Suprapubic skin (tissue), 4 donors: ENCODE measurements at places on chromosomes 3 and 15.

- DNase-seq: peak; percentile 51
Measured at GRCh38 chr15:79170256-79170664, 79.7 kb upstream of the RASGRF1 start.

DNA sequence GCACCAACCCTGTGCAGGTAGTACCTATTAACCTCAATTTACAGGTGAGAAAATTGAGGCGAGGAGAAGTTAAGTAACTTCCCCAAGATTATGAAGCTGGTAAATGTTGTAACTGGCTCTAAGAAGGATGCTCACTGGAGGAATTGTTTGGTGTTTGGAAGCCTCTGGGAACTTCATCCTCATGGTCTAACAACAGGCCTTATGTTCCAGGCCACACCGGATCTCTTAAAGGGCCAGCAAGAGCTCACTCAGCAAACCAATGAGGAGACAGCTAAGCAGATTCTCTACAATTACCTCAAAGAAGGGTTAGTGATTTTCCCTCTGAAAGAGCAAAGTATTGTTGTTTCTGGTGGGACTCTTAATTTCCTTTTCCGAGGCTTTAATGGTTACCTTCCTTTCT is 63.9 kb downstream of the CGNL1 start:
- DNase-seq: no peak

DNA sequence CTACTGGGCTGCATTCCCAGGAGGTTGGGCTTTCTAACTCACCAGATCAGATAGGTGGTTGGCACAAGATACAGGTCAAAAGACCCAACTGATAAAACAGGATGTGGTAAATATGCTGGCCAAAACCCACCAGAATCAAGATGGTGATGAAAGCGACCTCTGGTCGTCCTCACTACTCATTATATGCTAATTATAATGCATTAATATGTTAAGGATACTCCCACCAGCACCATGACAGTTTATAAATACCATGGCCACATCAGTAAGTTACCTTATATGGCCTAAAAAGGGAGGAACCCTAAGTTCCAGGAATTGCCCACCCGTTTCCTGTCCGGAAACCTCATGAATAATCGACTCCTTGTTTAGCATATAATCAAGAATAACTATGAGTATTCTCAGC is 31.6 kb downstream of the CFAP44 start:
- DNase-seq: no peak

DNA sequence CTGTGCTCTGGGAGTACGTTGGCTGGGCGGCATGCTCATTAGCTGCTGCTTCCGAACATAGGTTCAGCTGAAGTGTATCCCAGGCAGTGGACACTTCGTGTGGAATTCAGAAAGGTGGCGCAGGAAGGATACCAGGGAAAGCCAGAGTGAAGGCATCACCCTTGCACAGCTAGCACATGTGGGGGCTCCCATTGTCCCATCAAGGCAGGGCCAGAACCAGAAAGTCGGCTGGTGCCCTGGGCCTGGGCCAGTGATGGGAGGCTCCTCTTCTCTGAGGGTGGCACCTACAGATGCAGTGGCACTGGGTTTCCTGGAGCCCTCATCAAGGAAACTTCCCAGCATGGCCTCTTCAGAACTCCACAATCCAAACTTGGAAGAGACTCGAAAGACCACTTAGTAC is 56.6 kb downstream of the PGPEP1L start:
- no peak for DNase-seq

DNA sequence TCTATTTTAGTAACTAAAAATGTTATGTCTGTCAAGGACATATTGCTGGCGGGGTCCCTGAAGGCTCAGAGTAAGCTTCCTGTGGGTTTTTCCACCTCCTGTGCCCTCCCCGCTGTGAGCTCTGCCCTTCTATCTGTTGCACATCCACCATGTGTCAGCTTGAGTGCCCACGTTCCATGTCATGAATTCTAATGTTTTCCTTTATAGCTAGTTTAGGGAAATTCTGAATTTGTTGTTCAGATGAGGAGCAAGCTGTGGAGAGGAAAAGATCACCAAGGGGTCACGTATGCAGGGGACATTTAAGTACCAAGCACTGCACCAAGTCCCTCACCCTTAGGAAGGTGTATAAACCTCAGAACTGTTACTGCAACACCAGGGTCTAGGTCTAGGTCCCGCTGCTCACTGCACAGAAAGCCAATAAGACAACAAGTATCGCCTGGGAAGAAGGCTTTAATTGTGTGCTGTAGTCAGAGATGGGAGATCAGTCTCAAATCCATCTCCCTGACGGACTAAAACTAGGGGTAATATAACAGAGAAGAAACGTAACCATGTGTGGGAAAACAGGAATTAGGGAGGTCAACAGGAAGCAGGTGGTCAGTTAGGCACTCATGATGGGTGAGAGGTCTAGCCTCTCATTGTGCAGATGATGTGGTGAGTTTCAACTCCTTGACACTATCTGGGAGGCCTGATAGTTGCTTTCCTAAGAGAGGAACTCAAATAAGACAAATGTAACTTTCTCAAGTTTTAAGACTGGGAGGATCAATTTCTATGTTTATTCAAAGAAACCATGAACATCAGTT is 9.7 kb downstream of the GP9 start:
- no peak for DNase-seq

- no peak for DNase-seq
Measured at GRCh38 chr3:9078561-9079240, 115.4 kb upstream of the RAD18 start.

GRCh38 chr3:71497367-71497897 is 86.1 kb downstream of the FOXP1 start:
- no peak for DNase-seq

GRCh38 chr3:123046262-123047061 is 18.9 kb upstream of the SEMA5B start:
- no peak for DNase-seq

DNA sequence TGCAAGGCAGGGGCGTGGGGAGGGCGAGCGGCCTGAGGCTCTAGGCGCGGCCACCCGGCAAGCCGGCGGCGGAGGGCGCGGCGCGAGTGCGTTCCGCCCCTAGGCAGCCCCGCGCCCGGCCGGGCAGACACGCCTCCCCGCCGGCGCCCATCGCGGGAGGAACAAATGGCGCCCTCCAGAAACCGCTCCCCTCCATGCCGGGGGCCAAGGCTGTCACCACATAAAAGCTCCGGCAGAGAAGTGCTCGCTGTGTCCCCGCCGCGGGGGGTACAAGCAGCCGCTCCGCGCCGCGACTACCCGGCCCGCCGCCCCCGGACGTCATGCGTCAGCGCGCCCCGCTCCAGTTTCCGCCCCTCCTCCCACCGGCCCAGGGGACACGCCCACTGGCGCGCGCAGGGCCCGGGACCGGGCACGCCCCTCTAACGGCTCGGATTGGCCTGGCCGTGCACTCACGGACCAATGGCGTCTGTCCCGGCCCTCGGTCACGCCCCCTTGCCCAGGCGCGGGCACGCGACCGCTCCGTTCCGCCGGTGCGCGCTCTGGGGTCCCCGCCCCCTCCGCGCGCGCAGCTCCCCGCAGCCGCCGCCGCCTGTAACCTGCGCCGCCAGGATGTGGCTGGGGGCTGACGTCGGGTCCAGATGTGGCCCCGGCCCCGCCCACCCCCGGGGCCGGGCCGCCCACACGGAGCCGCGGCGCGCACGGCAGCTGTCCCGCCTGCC is at the start of gene KLF13:
TSS of gene KLF13 (plus strand) at position 680 of the 719 bp plus-strand sequence. CDS start 378 bp downstream, outside the sequence.
- peak; percentile 99 for DNase-seq

- no peak for DNase-seq
Measured at GRCh38 chr3:172074032-172074431, 34.7 kb downstream of the FNDC3B start.

DNA sequence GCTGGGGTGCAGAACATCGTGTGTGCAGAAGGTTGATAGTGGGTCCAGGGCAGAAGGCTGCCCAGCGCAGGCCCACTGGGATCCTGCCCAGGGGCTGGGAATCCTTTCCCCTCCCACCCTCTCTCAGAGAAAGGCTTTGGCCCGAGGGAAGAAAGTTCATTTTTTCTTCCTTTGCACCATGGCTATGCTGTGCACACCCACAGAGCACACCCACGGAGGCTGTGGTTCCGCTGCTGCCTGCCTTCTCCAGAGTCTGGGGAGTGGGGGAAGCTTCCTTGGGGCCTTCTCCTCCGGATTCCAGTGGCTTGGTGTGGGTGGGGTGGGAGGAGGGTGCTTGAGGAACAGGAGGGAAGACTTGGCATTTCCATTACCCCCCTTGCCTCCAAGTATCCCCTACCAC is 7.0 kb upstream of the PRKCD start:
- no peak for DNase-seq

GRCh38 chr15:48645558-48646330 is at the start of gene FBN1:
Gene FBN1 (minus strand): TSS chr15:48645709. CDS start chr15:48644769, 940 bp downstream.
- DNase-seq: peak; percentile 87

DNA sequence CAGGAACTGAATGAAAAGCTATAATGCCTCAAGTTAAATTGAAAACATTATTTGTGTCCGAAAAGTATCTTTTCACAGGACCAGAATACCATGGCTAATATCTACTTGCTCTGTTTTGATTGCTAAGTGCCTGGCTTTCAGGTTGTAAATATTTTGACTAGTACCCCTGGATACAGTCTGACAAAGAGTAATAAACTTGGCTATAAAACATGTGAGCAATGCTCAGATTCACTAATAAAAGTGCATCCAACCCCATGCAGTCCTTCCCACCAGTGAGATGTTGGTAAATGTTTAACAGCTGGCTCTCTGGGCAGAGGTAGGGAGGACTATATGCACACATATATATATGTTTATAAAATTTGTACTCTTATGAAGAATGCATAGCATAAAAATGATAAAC is 281.8 kb upstream of the TGFBR2 start:
- DNase-seq: no peak

DNA sequence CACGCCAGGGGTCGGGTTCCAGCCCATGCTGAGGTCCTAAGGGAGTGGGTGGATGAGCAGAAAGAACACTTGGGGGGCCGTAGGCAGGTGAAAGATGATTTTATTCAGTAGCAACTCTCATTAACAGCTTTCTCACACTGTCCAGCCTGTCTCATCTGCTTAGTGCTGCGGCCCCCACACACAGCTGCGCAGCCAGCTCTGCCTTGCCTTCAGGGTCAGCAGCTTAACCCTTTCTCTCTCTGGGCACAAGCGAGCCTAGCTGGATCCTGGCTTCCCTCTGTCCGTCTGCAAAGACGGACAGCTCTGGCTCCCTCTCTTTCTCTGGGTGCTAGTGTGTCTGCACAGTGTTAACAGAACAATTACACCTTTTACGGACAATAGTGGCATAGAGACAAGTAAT is 21.3 kb downstream of the NPAP1 start:
- no peak for DNase-seq
